BJ (cell line): ENCODE measurements at places on chromosomes 1 and 21.

DNA sequence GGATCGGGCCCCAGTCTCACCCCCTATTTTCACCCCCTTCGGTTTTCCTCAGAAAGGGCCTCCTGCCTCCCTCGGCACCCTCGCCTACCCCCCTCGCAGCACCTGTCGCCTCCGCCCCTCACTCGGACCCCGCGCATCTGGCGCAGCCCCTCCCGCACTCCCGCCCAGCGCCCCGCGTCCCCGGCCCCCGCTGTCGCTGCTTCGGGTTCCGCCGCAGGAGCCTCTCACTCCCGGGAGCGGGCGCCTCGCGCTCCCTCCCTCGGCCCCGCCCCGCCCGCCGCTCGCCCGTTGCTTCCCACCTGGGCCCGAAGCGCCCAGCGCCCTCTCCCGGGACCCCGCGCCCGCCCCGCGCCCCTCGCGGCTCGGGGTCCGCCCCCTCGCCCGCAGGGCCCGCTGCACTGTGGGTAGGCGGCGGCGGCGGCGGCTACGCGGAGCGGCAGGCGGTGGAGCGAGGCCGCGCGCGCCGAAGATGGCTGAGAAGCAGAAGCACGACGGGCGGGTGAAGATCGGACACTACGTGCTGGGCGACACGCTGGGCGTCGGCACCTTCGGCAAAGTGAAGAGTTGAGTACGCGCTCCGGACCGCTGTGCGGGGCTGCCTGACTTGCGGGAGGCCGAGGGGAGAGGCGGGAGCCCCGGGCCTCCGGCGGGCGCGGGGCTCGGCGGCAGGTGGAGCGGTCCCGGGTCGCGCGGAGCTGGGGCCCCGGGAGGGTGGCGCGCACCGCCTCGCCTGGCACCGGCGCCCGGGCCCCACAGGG is at the start of gene PRKAA2:
Gene PRKAA2 (plus strand): TSS at position 396 of the 758 bp plus-strand sequence. CDS start 74 bp downstream, at position 470.
- no peak for DNase-seq

DNA sequence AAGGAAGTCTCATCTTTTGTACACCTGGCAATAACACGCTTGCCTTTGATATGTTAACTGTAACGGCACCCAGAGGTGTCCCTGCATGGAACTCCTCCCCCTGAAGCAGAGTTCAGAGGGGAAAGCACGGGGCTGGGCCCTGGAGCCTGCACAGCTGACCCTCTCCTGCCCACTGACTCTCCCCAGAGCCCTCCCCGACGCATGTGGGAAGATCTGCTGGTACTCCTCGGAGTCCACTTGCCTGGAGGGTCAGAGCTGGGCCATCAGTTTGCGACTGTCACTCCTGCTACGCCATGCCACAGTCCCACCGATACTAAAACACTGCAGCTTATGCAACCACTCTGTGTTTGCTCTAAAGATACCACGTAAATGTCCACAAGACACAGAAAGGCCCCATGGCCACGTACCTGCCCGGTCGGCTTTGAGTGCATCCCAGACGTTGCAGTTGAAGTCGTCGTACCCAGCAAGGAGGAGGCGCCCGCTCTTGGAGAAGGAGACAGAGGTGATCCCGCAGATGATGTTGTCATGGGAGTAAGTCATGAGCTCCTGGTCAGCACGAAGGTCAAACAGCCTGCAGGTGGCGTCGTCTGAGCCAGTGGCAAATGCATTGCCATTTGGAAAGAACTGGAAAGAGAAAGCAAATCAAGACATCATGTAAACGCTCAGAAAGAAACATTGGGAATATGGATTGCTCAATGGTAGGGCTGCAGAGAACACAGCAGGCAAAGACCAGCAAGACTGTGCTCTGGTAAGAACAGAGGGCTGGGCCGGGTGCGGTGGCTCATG is 10.6 kb upstream of the NADK start:
- no peak for DNase-seq

- DNase-seq, result no peak
These were observed 22.8 kb upstream of the C2CD2 start for GRCh38 chr21:41976611-41977010.

- DNase-seq, result no peak
These were observed 185.3 kb downstream of the CDC7 start for GRCh38 chr1:91685994-91686393.

DNA sequence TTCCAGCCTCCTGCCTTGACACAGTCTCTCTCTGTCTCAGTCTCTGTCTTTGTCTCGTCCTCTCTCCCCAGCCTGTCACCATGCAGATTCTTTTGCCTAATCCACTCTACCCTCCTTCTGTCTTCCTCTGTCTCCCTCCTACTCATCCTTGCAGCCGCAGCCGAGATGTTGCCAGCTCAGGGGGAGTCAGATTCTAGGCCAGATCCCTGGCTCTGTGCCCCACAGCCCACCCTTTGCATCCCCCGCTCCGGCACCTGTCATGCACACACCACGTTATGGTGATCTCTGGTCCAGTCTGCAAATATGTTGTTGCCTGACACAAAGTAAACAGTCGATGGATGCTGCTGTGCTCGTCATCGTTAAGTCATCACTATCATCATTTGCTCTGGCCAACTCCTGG is 35.5 kb upstream of the IGSF21 start:
- no peak for DNase-seq

GRCh38 chr1:109229531-109230127 is 15.9 kb downstream of the SARS1 start:
- no peak for DNase-seq

DNA sequence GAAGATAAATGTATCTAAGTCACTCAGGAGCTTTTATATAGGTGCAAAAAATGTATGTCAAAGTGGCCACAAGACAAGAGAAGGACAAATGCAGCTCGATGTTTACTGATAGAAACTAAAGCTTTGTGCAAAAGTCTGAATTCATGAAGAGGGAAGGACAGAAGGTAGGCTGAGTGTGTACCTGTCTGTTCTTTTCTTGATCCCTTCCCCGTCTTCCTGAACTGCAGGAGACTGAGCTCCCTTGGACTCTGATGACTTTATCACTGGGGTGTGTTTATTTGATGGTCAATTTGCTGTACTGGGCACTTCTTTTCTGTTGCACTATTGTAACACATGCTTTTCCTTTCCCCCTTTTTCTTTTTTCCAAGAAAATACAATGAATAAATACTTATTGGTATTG is 25.4 kb downstream of the ITGB3BP start:
- DNase-seq, result no peak

DNA sequence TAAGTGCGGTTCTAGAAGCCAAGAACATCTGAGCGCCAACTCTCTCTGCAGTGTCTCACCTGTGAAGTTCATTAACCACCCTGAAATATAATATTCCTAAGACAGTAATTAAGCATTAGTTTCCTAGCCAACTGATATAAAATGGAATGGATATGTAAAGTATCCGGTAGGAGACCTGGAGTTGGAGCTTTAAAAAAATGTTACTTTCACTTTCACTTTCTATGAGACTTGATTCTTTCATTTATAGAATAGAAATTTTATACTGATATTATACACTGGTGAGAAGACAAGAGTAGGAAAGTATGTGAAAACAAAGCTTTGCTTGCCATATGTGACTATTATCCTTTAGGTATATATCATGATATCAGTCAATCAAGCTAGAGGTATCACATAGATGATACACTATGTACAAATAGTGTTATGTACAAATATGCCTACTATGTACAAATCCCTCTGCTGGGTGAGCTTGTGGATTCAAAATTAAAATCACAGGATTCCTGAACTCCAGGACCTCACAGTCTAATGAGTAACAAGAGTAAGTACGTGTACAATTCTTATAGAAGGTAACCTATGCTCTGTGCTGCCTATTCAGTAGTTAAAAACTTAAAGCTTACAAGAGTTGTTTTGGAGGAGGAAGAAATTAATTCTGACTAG is 934.2 kb downstream of the TTLL7 start:
- no peak for DNase-seq

- DNase-seq, result no peak
These were observed 80.9 kb upstream of the SYT6 start for GRCh38 chr1:114234408-114235124.

DNA sequence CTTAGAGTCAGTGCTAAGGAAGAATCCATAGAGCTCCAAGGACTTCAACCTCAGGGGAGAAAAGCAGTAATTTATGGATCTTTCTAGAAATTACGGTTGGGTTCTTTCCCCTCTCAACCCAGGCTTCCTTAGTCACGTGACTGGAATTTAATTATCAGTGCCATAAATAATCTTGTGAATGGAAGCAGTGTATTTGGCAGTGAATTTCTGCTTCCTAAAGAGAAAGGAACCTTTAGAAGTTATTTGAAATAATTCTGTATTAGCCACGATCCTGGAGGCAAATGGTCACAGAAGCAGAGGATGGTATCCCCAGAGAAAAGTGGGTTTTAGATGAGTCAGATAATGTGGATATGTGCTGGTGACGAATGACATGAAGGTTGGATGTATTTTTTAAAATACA is 89.6 kb downstream of the NFIA start:
- no peak for DNase-seq

- DNase-seq, result no peak
These were observed 34.1 kb upstream of the RNF187 start for GRCh38 chr1:228453022-228453560.

- no peak for DNase-seq
These were observed 81.9 kb downstream of the EPHB2 start for GRCh38 chr1:22792396-22793160.

GRCh38 chr1:201536558-201536957 is 2.4 kb upstream of the NAV1 start:
- no peak for DNase-seq

- no peak for DNase-seq
These were observed 8.0 kb downstream of the MRPS14 start for GRCh38 chr1:175015243-175015642.

DNA sequence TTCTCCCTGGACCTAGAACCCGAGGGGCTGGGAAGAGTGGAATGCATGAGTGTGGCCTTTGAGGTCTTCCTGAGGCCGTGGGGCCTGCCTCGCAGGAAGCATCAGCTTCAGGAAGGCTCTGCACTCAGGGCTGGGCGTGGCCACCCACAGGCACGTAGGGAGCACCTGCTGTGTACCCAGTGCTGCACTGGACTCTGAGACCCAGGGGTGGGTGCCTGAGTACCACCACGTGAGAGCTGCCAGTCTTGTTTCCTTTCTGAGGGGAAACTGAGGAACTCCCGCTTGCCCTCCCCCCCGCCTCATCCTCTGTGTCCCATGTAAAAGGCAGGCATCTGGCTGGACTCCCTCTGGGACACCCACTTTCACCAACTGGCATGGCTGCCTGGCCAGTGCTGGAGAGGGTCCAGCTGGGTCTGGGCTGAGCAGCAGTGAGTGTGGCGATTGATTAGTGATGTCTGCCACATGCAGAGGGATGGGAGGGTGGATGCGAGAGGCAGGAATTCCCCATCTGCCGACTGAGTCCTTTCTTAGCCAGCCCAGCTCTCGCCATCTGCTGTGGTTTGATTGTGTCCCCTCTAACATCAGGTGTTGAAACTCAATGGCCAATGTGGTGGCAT is 30.2 kb upstream of the TTC34 start:
- no peak for DNase-seq

GRCh38 chr1:19793360-19794046 is 6.2 kb downstream of the TMCO4 start:
- no peak for DNase-seq

DNA sequence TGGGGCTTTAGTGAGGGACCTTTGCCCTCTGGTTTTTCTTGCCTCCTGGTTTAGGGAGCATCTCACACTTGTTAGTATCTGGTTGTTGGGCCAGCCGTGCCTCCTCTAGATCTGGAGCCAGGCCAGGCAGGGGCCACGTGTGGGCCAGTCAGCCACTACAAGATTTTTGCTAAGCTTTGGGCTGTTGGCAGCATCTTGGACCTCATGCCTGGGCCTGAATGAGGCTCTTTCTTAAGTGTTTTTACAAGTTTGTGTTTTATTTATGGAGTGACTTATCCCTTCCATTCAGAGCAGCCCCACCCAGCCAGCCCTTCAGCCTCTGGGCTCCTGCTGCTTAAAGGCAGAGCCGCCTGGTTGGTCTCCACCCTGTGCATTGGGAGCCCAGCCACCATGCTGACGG is 1.6 kb upstream of the SH3BGRL3 start:
- DNase-seq, result peak; percentile 77

GRCh38 chr1:156203331-156203730 is 9.4 kb downstream of the SLC25A44 start:
- DNase-seq, result no peak

DNA sequence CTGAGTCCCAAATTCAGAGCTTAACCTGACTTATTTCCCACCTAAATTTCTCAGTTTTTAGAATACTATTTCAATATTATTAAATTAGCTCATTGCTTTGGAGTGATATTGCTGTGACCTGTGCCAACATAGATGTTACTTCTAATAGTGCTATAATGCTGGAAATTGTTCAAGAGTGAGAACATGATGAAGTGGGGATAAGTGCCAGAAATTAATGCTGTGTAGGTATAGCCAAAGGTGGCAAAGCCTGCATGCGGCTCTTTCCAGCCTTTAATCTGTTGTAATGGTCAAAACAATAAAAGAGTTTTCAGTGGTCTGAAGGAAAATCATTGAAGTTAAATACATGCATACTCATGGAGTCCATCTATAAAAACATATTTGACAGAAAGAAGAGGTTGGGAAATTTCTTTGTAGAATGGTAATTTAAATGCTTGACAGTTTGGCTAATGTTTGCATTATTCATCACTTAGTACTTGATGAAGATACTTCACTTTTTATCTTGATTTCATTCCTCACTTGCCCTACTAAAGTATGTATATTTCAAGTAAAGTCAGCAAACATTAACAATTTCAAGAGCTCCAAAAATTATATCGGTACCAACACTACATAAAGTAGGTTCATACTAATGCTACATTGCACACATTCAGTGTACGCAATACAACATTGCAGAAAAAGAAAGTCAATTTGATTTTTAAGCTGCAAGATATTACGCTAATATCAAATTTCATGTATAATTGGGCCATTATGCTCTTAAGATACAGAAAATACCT is 82.1 kb downstream of the OLFM3 start:
- DNase-seq, result no peak

- no peak for DNase-seq
These were observed 2.0 kb downstream of the KCNJ15 start for GRCh38 chr21:38258521-38259485.

- no peak for DNase-seq
These were observed 202.2 kb downstream of the LBR start for GRCh38 chr1:225225681-225226080.

GRCh38 chr1:32992489-32993323 is 28.1 kb upstream of the RNF19B start:
- peak; percentile 87 for DNase-seq

DNA sequence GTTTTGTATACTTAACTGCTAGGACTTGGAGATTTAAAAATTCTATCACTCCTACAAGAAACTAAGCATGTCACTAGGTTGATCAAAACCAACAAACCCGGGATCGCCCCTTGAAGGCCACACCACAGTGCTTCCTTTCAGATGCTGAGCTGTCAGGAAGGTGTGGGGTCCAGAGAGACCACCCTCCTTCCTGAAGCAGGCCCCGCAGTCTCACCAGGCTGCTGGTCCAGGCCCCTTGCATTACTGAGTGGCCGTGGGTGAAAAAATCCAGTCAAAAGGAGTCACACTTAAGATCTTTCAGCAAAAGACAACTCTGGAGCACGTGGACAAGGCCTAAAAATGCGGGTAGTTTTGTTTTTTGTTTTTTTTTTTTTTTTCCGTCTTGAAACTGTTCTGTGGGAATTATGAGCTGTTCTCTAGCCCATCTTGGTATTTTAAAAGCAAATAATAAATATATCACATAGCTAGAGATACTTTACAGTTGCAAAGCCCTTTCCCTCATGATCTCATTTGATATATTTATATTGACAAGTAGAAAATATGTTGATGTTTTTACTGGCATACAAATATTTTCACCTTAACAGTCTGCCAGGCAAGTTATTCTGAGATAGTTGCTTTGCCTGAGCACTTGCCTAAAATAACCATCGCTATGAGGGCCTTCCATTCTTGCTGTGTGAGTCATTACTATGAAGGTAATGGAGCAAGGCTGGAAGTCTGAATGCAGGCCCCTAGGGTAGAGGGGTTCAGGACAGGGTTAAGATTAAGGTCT is 73.1 kb upstream of the EDEM3 start:
- DNase-seq, result peak; percentile 32

- DNase-seq, result no peak
These were observed 9.0 kb downstream of the MGST3 start for GRCh38 chr1:165639821-165640623.
